Pancreas (tissue), 10 donors: ENCODE measurements at places on chromosomes 16 and 17.

DNA sequence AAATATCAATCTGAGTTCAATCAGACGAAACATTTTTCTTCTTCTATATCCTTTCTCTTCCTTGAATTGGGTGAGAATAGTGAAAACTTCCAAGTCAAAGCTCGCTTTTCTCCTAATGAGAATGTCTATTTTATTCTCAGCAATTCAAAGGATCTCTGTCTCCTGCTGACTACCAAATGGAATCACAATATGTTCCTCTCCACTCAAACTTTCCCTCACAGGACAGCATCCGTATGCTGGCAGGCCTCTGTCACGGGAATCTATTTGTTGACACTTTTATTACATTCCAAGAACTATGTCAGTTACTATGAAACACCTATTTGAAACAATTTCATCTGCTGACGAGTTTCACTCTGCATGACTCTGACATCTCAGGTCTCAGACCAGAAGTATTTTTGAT is 1196.6 kb downstream of the CDH11 start:
- no peaks in the 10 kb centered on the region for H3K36me3 ChIP-seq
- no peaks in the 10 kb centered on the region for H3K27me3 ChIP-seq
- no peak overlapping the region for H3K27ac ChIP-seq
- no peak for DNase-seq

- H3K4me3 ChIP-seq = no peak overlapping the region
- no peaks in the 10 kb centered on the region for H3K27me3 ChIP-seq
- H3K36me3 ChIP-seq = no peaks in the 10 kb centered on the region
- no peaks in the 10 kb centered on the region for H3K4me1 ChIP-seq
- DNase-seq = no peak
These were observed 31.3 kb upstream of the NAT9 start for GRCh38 chr17:74807441-74807840.

DNA sequence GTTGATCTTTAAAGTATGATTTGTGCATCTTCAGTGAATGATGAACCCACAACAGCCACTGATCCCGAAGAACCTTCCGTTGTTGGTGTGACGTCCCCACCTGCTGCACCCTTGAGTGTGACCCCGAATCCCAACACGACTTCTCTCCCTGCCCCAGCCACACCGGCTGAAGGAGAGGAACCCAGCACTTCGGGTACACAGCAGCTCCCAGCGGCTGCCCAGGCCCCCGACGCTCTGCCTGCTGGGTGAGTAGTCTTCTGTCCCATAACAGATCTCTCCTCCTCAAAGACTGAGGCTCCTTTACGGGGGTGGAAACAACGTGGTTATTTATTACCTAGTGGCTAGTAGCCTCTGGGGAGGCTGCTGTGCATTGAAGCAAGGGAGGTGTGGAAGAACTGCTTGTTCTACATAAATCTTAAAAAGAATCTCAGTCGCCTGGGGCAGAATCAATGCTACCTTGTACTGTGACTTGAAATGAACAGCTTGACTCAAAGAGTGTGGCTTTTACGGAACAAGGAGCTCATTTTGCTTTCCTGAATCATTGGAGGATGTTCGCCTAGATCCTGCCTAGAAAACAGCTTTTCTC is 63.0 kb upstream of the CLEC18A start:
- no peaks in the 10 kb centered on the region for H3K36me3 ChIP-seq
- no peak for DNase-seq
- H3K27me3 ChIP-seq = no peaks in the 10 kb centered on the region
- H3K4me3 ChIP-seq = no peak overlapping the region
- H3K27ac ChIP-seq = no peak overlapping the region
- no peaks in the 10 kb centered on the region for H3K4me1 ChIP-seq

DNA sequence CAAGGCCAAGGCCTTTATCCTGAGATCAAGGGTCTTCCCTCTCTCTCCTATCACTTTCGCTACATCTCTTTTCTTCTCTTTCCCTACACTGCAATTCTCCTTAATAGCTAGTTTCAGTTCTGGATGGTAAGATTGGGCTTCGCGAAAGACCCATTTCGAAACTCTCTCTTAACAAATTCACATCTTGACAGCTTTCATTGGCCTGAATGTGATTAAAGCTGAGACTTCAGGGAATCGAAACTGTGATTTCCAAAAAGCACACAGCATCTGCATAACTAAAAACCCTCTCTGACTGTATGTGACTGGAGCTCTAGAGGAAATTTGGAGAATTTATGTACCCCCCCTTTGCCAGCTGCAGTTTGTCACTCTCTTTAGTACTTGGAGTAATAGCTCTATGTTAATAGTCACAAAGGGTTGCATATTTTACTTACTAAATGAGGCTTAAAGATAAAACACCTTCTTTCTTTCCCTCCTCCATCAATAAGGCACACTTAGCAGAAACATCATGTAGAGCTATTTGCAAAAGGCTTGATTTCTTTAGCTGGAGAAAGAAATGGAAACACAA is 105.3 kb upstream of the FAM20A start:
- no peaks in the 10 kb centered on the region for H3K4me1 ChIP-seq
- no peak overlapping the region for H3K4me3 ChIP-seq
- DNase-seq = no peak
- H3K27ac ChIP-seq = peak overlapping the region; percentile 6
- H3K27me3 ChIP-seq = no peaks in the 10 kb centered on the region
